Activated CD4-positive, alpha-beta T cell treated with anti-CD3 and anti-CD28 coated beads, Interleukin-2, amount 50 U/mL, for 24 hours (primary cell): ENCODE measurements at places on chromosomes 13 and 19.
A peak's percentile ranks its signal among the peaks of the same experiment; 100 is the strongest.

DNA sequence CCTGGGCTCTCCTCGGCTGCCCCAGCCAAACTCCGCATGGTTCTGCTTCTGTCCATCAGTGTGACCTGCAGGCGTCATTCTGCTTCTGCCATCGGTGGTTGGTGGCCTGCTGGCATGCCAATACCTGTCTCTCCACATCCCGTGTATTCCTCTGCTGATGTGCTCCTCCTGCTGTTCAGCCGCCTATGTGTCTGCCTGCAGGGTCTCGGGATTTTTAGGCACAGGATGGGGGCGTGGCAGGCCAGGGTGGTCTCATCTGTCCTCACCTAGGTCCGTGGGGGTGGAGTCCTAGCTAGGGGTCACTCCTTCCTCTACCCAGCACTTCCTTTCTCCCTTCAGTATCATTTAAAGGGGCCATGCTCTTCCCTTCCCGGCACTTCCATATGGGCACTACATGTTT is 33.0 kb upstream of the SGCG start:
- DNase-seq = no peak

DNA sequence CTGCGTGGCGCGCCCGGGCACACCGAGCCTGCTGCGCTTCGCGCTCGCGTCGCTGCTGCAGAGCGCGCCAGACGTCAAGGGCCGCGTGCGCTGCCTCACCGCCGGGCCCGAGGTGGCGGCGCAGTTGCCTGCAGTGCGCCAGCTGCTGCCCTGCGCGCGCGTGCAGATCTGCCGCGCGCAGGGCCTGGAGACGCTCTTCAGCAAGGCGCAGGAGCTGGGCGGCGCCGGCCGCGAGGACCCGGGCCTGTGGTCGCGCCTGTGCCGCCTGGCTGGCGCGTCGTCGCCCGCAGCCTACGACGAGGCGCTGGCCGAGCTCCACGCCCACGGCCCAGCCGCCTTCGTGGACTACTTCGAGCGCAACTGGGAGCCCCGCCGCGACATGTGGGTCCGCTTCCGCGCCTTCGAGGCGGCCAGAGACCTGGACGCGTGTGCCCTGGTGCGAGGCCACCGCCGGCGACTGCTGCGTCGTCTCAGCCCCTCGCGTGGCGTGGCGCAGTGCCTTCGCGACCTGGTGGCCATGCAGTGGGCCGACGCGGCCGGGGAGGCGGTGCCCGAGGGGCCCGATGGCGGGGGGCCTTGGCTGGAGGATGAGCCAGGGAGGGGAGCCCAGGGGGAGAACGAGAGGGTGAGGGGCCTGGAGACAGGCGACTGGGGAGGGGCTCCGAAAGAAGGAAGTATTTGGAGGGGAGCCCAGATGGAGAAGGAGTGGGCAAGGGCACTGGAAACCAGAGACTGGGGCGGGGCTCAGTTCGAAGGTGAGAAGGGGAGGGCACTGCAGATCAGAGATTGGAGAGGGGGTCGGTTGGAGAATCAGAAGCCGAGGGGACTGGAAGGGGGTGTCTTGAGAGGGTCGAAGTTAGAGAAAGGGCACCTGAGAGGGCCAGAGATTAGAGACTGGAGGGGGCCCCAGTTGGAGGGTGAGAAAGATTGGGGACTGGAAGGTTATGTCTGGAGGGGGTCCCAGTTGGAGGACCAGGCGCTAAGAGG is 24.7 kb downstream of the ZSWIM9 start:
- DNase-seq = no peak

DNA sequence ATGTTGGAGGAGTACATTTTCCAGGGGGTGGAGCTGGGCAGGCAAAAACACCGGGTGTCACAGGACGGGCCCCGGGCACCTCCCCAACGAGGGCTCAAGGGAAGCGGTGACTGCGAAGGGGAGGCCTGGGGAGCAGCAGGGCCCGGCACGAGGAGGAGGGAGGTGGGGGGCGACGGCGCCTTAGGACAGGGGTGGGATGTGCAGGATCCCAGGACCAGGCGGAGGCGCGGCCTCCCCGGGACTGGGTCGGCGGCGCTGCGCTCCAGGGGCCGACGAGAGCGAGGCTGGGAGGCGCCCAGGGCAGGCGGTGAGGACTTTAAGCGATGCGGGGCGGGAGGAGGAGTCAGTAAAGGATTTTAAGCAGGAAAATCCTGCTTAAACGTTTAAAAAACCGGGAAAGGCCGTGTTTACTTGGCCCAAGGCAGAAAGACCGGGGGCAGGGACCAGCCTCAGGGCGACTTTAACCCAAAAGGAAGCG is 427 bp downstream of the ZNF160 start:
- peak; percentile 21 for DNase-seq

DNA sequence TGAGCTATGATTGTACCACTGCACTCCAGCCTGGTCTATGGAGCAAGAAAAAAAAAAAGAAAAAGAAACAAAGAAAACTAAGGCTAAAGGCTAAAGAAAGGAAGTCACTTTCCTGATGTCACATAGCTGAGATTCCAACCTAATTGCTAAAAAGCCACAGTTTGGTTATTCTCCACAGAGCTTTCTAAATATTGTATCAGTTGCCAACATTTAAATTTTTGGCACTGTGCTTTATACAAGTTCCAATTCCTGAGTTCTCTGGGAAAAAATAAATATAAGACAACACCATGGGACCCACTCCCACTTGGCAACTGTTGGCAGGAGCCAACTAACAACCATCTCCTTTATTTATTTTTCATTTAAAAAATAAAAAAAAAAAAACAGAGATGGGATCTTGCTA is 11.2 kb upstream of the LYPD3 start:
- DNase-seq = no peak

DNA sequence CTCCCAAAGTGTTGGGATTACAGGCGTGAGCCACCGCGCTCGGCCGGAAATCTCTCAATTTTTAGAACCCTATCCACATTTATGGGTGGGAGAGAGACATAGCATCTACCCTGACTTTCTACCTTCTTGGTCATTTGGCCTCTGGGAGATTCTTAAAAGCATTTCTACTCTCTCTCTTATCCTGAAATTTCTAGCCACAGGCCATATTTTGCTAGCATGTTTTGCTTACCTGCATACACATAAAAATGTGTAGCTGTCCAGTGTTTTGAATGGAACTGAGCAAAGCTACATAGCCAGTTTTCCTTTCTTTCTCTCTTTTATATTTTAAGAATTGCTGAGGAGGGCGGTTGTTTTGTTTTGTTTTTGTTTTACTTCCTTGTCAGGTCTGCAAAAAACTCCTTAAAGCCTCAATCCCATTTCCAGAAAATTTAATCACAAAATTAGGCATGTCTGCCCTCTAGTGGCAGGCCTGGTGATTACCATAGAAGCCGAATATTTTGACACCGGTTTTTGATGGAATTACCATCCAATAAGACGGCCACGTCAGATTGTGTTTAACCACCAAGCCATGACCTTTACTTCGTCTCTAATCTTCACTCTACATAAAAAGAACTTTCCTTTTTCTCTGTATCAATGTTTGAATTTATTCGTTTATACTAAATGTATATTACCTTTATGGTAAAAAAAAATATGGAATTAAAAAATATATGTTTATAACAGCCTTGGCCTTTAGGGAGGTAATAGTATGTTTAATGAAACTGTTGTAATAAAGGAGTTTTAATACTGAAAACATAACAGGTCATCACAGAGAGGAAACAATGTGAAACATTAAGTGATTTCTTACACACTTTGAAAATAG is 34.4 kb upstream of the OXGR1 start:
- peak; percentile 8 for DNase-seq

DNA sequence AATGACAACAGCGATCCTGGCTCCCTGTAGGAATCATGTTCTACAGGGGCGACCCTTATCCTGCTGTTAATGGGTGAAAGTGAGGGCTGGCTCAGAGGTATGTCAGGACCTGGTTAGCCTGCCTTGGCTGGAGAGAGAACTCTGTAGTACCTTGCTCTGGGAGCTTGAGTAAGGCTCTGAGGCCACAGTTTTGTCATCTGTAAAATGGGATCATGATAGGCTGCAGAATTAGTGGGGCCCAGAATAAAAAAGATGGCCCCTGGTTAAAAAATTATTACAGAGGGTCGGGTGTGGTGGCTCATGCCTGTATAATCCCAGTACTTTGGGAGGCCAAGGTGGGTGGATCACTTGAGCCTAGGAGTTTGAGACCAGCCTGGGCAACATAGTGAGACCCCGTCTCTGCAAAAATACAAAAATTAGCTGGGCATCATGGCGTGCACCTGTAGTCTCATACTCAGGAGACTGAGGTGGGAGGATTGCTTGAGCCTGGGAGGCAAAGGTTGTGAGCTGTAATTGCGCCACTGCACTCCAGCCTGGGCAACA is 10.5 kb upstream of the SAMD1 start:
- DNase-seq = no peak

DNA sequence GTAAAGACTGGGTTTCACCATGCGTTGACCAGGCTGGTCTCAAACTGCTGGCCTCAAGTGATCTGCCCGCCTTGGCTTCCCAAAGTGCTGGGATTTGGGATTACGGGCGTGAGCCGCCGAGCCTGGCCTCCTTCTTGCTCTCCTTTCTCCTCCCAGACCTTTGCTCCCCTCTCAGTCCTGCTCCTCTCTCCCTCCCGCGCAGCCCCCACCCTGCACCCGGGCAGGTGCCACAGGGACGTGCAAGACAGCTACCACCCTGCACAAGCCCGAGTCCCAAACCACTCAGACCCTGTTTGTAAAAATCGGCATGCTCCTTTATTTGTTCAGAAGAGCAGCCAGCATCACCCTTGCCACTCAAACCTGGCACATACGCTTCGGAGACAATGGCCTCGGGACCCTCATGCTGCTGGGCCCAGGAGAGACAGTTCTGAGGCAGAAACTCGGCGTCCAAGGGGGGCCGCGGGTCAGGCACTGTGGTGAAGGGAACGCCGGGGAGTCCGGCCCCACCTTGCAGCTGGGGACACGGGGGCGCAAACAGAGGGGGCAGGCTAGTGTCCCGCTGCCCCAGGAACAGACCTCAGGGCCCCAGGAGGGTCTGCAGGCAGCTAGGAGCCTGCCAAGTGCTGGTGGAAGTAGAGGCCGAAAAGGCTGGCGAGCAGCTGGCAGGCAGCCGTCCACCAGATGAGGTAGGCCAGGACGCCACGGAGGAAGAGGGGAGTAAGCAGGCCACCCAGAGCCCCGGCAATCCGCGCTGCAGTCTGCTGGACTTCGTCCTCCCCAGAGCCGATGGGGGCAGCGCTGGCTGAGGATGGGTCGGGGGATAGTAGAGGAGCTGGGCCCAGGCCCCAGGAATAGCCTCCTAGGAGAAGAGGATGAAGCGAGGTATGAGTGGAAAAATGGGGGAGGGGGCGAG is 18.7 kb downstream of the TMEM161A start:
- DNase-seq = no peak

DNA sequence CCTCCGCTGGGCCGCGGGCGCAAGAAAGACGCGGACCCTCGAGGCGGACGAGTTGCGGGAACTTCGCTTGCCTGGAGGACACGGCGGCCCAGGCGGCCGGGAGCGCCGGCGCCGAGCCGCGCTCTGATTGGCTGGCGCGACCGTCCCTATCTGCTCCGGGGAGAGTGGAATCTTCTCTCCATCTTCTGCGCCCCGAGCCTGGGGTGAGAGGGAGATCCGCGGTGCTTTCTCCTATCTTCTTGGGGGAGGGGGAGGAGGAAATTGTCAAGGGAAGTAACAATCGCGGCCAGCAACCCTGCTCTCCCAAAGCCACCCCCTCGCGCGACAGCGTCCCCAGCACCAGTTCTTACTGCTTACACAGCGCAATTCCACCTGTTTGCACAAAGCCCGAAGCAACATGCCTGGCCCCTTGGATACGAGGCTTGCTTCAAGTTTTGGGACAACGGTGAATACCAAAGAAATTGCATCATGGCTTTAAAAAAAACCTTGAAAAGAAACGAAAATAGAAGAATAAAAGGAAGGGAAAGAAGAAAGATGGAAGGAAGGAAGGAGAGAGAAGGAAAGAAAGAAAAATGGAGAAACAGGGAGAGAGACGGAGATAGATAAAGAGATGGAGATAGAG is 4.8 kb downstream of the SOX21 start:
- no peak for DNase-seq

- no peak for DNase-seq
These were observed 299.2 kb upstream of the KLHL1 start for GRCh38 chr13:70407486-70407885.

GRCh38 chr19:54439174-54439851 is 9.7 kb upstream of the LENG8 start:
- no peak for DNase-seq

DNA sequence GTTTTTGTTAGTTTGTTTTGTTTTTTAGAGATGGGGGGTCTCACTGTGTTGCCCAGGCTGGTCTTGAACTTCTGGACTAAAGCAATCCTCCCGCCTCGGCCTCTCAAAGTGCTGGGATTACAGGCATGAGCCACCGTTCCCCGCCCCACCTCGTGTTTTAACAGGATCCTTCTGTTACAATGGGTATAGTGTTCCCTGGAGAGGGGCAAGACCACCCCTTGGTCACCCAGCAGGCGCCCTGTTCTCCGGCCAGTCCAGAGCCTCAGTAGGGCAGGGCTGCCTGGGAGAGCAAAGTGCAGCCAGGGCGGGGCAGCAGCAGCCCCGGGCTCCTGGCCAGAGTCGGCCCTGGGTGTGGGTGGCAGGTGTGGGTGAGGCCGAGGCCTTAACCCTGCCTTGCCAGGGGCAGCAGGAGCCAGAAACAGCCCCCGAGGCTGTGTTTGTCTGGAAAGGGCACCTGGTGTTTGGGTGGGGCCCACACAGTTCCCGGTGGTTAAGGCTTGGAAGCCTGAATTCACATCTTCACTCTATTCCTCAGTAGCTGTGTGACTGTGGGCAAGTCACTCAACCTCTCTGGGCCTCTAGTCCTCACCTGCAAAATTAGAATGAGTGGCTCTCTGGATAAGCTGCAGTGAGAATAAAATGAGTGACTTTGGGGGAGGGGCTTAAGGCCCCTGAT is 7.2 kb downstream of the VASP start:
- DNase-seq = no peak

- peak; percentile 42 for DNase-seq
These were observed 44.9 kb downstream of the ESD start for GRCh38 chr13:46751811-46752635.

DNA sequence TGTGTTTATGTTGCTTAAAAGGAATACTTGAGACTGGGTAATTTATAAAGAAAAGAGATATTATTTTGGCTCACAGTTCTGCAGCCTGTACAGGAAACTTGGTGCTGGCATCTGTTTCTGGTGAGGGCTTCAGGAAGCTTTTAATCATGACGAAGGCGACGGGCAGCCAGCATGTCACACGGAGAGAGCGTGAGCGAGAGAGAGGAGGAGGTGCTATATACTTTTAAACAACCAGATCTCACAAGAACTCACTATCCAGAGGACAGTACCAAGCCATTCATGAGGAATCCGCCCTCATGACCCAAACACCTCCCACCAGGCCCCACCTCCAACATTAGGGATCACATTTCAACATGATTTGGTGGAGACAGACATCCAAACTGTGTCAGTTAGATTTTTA is 163.4 kb upstream of the TSC22D1 start:
- DNase-seq = no peak

GRCh38 chr19:56350416-56351045 is 35.9 kb upstream of the ZSCAN5A start:
- DNase-seq = peak; percentile 42

GRCh38 chr19:6041071-6041470 is 63.1 kb upstream of the RANBP3 start:
- DNase-seq = no peak

GRCh38 chr13:113411216-113412023 is 41.9 kb downstream of the ADPRHL1 start:
- no peak for DNase-seq
